ENCODE measurements at places on chromosomes 2 and 18. TPM values are rescaled to one million over a fixed set of nuclear protein-coding genes. Genes with fewer than 3 reads are reported as not detected.

- no peak for DNase-seq
These were observed 187.6 kb downstream of the ADCYAP1 start for GRCh38 chr18:1092228-1092627.

DNA sequence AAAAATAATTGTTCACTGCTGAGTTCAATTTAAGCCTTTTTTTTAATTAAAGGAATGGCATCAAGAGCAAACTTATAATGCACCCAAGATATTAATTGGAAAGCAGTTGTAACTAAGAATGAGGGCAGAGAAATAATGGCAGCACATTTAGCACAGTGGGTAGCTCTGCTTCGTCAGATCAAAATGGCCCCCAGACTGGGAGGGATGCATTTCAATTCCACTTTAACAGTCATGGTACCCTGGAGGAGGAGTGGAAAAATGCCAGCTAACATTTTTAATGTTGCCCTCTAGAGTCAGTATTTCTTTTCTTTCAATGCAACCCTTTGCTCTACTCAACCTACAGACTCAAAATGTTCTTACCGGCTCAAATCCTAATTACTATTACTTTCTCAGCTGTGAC, 504.8 kb upstream of the SETBP1 start:
- DNase-seq, result no peak

- no peak for DNase-seq
These were observed 233.9 kb upstream of the FOSL2 start for GRCh38 chr2:28158791-28159190.

DNA sequence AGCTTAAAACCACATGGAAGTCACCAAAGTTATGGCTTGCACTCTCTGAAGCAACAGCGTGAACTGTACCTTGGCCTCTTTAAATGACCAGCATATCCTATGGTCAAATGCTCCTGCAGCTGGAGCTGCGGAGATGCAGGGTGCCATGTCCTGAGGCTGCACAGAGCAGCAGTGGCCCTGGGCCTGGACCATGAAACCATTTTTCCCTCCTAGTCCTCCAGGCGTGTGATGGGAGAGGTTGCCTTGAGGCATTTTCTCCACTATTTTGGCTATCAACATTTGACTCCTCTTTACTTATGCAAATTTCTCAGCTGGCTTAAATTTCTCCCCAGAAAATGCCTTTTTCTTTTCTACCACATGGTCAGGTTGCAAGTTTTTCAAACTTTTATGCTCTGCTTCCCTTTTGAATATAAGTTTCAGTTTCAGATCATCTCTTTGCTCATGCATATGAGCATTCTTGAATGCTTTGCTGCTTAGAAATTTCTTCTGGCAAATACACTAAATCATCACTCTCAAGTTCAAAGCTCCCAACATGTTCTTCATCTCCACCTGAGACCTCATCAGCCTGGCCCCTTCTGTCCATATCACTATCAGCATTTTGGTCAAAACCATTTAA, 82.9 kb upstream of the TMEFF2 start:
- DNase-seq, result no peak

GRCh38 chr2:213733893-213734292, 449.6 kb downstream of the SPAG16 start:
- DNase-seq, result no peak

- no peak for DNase-seq
These were observed 37.9 kb upstream of the PPP1CB start for GRCh38 chr2:28713577-28714298.

GRCh38 chr2:166695154-166695553, 193.1 kb upstream of the XIRP2 start:
- no peak for DNase-seq

DNA sequence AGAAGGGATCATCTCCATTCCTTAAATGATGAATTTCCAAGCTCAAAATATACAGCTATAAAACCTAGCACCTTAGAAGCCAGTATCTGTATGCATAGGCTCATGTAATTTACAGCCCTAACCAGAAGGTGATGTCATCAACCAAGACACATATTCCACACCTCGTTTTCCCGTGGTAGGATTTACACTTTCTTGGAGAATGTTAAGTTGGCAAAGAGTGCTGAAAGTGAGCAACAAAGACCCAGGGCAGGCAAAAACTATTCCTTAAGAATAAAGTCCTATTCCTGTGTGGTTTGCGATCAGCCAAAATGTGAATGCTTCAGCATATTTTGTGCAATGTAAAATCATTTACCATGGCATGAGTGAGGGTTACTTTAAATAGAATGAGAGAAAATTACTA, 247.1 kb downstream of the OSR1 start:
- no peak for DNase-seq

GRCh38 chr18:12776821-12777471, 74.1 kb downstream of the PSMG2 start:
- no peak for DNase-seq

DNA sequence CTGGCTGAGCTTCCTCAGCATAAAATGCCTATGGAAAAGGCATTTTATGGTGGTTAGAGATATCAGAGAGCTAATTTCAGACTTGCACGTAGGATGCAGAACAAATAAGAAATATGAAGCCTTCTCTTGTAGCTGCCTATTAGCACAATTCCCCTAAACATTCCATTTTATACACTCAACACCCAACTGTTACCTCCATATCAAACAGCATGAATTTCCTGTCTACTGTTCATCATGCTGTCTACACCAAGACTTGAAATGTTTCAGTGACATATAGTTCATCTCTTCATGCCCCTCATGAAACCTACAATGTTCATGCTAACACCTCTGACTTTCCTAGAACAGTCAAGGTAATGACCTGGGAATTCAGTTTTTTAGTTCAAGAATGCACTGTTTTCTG, 249.9 kb downstream of the PIEZO2 start:
- DNase-seq, result no peak

DNA sequence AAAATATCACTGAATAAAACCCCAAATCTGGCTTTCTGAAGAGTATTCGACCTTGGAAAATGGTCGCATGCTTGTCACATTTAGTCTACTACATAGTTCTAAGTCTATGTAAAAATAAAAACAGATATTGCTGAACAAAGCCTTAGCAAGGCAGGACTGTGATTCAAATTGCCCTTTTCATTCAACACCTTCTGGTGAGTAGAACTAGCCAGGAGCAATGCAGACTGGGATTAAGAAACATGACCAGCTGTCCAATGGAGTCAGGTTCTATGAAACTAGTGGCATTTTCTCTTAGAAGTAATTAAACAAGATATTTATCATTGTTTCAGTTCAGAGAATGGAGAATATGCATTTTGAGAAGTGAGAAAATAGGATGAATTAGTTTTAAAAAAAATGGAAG, 1260.5 kb upstream of the ACVR2A start:
- DNase-seq, result no peak

DNA sequence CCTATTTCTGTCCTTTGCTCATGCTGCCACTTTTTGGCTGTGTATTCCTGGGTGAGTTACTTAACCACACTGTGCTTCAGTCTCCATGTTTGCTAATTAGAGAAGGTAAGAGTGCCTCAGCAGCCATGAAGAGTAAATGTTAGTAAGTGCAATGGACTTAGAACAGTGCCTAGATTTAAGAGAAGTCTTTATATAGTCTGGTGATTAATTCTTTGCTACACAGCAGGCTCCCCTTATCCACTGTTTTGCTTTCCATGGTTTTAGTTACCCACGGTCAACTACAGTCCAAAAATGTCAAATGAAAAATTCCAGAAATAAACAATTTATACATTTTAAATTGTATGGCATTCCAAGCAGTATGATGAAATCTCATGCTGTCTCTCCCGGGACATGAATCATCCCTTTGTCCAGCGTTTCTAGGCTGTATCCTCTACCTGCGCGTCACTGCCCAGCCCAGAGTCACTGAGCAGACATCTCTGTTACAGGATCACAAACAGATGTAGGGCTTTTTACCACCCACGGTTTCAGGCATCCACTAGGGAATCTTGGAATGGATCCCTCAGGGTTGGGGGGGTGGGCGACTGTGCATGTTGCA, 91.0 kb downstream of the CTIF start:
- no peak for DNase-seq

DNA sequence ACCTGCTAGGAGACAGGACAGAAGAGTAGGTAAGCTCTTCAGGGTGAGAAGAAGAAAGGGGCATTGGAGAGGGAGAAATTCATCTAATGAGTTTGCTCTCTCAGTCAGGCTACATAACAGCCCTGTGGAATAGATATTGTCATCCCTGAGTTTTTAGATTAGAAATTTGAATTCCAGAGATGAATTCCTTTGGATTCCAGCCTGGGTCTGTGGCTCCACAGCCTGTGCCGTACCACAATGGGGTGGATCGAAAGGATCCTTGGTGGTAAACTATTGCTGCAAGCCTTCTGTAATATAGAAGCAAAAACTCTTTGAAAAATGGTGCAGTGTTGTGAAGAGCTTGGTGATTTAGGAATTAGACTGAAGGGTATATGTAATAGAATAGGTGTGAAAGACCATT, 21.0 kb downstream of the MYO1B start:
- DNase-seq, result no peak

- DNase-seq, result no peak
These were observed 4.5 kb downstream of the STK17B start for GRCh38 chr2:196166876-196167275.

DNA sequence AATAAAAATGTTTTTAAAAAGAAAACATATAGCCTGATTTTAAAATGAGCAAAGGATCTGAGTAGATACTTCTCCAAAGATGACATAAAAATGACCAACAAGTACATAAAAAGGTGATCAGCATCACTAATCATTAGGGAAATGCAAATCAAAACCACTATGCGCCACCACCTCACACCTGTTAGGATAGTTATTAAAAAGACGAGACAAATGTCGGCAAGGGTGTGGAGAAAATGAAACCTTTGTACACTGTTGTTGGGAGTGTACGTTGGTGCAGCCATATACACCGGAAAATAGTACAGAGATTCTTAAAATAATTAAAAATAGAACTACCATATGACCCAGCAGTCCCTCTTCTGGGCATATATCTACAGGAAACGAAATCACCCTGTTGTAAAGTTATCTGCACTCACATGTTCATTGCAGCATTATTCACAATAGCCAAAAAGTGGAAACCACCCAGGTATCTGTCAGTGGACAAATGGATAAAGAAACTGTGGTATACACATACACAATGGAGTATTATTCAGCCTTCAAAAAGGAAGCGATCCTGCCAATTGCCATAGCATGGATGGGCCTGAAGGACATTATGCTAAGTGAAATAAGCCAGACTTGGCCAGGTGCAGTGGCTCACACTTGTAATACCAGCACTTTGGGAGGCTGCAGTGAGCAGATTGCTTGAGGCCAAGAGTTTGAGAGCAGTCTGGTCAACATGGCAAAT, 91.6 kb downstream of the PRKRA start:
- no peak for DNase-seq

DNA sequence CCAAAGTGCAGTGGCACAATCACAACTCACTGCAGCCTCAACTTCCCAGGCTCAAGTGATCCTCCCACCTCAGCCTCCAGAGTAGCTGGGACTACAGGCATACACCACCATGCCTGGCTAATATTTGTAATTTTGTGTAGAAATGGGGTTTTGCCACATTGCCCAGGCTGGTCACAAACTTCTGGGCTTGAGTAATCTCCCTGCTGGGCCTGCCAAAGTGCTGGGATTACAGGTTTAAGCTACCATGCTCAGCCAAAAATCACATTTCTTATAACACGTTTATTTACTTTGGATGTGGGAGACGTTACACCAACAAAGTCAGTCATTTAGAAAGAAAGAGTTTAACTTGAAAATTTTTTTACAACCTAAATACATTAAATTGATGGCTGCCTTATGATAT, 209.0 kb upstream of the VWC2L start:
- no peak for DNase-seq

- DNase-seq, result peak; percentile 86
These were observed 131.9 kb downstream of the GLI2 start for GRCh38 chr2:120867290-120868241.

DNA sequence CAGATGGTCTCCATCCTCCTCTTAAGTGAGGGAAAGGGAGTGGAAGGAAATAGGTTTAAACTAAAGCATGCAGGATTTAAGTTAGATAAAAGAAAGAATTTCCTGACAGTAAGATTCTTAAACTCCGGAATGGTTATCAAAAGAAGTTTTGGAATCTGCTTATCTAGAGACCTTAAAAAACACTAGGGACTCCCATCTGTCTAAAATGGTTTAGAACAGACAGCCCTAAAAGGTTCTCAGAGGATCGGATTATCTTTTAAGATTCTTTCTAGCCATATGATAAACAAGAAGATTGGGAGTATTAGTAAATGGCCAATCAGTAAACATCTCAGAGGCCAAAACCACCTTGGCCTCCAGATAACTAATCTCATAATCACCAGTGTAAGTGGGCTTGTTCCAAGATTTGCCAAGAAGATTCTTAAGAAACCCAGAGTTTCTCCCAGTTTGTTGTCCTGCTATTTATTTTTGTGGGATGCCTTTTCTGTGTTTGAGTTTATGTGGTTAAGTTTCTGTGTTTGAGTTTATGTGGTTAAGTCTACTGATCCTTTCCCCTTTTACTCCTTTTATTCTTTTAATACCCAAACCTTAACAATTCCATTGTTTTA, 314.9 kb upstream of the NRP2 start:
- no peak for DNase-seq

Gene CELF4
- 0.19 TPM for total RNA-seq

Gene LRRTM1
- 0.30 TPM for total RNA-seq

Gene FMNL2
- total RNA-seq, result 6.1 TPM

Gene LYPD6B
- total RNA-seq, result not detected

Gene PRKAG3
- not detected for total RNA-seq

Gene IDH1
- 43.6 TPM for total RNA-seq

Gene PAX3
- total RNA-seq, result not detected

Gene ZDBF2
- 6.7 TPM for total RNA-seq

Gene MEIS1
- 41.7 TPM for total RNA-seq

Gene SLC4A3
- 503 TPM for total RNA-seq

Gene DCDC2C
- total RNA-seq, result not detected

Gene LAMA3
- 3.3 TPM for total RNA-seq

Gene CD8A
- 0.51 TPM for total RNA-seq

Gene SDC1
- 0.11 TPM for total RNA-seq

Gene HOXD10
- total RNA-seq, result not detected

Gene POTEJ
- total RNA-seq, result not detected

Gene HDAC4
- total RNA-seq, result 24.9 TPM

Gene SKOR2
- total RNA-seq, result not detected

Gene TNFAIP6
- 2.8 TPM for total RNA-seq

All from Right ventricle myocardium superior (tissue), 1 donor.